Fibroblast of skin of right biceps (primary cell): ENCODE measurements at places on chromosomes 1 and 21.
A peak's percentile ranks its signal among the peaks of the same experiment; 100 is the strongest.

DNA sequence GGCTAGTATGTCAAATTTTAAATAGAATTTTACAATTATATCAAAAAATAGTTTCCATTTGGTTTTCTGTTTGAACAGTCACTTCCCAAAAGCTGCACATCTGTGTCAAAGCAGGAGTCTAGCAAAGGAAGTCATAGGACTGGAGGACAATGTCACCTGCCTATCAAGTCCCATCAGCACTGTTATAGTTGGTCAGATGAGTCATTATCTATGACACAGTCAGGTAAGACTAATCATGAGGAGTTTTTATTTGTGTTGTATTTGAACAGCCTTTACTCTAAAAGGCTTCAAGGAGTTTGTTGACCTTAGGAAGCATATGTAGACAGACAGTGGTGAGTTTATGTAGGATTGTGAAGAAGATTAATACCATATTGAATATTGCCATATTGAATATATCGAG lies 74.2 kb upstream of the QSOX1 start:
- DNase-seq = no peak

- peak; percentile 75 for DNase-seq
These were observed 118.2 kb downstream of the RIPK4 start for GRCh38 chr21:41648591-41649031.

DNA sequence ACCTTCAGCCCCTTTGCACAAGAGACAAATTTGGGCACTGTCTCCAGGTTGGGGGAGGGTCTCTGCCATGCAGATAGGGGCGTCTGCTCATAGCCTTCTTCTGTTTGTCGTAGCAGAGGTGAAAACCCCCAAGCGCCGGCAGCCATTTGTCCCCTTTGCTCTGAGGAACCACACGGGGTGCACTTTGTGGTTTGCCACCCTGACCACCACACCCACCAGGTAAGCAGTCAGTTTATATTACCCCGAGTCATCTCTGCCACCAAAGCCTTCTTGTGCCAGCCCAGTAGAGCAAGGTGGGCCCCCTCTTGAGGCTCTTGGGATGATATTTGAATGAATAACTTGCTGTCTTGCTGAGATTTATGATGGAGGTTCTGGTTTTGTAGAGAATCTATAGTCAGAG lies 111.8 kb downstream of the VPS13D start:
- no peak for DNase-seq

- DNase-seq = no peak
These were observed 368.5 kb downstream of the RPS6KC1 start for GRCh38 chr1:213419401-213420030.

DNA sequence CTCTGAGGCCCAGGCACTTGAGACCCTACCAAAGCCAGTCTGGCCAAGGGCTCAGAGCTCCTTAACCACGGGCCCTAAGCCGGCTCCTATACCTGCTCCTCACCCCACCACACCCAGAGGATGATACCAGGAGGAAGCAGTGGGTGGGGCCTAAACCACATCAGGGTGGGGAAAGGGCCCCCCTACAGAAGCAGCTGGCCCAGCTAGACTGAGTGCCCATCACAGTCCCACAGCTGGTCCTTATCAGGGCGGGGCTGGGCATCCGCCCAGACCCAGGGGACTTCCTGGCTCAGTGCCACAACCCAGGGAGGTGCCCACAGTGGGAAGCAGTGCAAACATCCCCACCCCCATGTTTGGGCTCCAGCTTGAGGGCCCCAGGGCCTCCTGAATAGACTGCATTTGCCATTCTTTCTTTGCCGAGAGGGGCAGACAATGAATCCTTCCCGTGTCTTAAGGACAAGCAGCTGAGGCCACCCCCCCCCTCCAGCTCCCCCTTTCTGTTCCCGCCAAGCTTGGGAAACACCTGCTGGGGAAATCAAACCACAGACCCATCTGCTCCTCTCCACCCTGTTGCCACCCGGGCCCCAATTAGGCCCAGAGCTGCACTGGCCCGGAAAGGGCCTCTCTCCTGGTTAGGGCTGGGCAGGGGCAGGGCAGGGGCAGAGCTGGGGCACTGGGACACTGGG lies 6.2 kb downstream of the E2F2 start:
- no peak for DNase-seq

- DNase-seq = no peak
These were observed 13.4 kb upstream of the AGTRAP start for GRCh38 chr1:11722538-11722937.

GRCh38 chr1:85566890-85567289 lies 13.7 kb upstream of the CCN1 start:
- DNase-seq = no peak

DNA sequence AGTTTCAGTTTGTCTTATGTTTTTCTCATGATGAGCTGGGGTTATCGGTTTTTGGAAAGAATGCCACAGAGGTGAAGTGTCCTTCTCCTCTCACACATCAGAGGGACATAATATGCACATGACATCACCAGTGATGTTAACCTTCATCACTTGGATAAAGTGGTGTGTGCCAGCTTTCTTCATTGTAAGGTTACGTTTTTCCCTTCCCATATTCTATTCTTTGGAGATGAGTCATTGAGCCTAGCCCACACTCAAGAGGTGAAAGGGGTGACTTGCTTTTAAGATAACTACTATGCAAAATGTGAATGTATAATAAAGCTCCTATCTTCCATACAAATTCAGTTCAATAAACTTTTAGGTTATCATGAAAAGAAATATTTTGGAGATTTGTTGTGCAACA lies 36.7 kb upstream of the MAGI3 start:
- peak; percentile 3 for DNase-seq

GRCh38 chr1:159957824-159958268 lies 3.8 kb upstream of the SLAMF9 start:
- DNase-seq = no peak

- no peak for DNase-seq
These were observed 494 bp downstream of the APH1A start for GRCh38 chr1:150268340-150268704.

GRCh38 chr21:42505090-42505726 lies 8.4 kb upstream of the SLC37A1 start:
- DNase-seq = no peak

GRCh38 chr21:16082038-16082816 lies 352.4 kb downstream of the USP25 start:
- peak; percentile 34 for DNase-seq

DNA sequence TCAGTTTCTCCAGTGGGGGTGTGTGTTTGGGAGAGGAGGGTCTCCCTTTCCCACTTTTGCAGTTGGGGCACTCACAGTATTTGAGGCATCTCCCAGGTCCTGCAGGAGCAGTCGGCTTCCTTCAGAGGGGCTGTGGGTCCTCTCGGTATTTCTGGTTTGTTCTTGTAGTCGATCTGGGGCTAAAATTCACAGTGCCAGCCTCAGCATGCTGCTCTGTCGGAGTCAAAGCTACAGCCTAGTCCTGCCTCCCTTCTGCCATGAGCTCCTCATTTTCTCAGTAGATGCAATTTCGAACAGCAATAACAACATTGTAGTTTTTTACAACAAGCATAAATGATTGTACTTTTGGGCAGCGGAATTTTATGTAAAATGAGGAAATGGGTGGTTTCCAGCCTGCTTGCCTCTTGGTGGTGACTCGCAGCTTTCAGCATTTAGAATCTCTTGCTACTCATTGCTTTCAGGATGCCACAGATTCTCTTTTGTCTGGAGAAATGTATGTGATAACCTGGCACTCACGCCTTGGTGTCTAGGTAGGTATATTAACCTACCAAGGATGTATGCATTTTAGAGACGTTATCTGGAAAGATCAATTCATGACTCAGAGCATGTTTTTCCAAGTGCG lies 82.4 kb upstream of the C21orf91 start:
- peak; percentile 39 for DNase-seq

DNA sequence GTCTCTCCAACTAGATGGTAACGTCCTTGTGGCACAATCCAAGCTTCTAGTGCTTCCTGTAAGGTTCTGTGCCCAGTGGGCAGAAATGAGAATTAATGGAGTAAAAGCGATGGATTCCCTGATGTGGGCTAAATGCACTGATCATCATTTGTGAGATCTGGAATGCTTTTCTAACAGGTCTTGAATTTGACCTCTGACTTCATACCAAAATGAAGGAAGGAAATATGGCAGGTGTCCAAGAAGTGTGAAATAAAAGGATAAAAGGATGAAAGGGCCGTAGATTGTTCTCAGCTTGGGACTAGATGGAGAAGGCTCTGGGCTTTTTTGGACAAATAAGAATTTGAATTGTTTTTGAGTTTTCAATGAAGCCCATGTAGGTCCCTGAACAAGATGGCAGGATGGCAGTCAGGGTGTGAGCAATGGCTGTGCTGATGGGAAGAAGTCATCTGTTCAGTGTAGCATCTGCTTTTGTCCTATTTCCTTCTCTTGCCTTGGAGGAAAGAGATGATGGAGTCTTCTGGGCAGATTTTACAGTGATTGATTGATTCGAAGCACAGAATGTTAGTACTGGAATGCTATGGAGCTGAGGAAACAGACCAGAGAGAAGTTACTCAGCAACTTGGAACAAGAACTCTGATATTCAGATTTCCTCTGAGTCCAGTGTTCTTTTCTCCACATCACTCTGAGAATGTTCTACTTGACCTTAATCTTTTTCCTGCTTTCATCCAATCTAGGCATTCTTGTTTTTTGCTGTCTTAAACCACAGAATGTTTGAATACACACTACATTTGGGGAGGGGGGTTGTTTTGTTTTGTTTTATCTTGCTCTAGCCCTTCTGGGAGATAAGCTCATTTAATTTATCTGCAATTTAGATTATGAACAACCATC lies 286.0 kb downstream of the HLX start:
- DNase-seq = peak; percentile 56

DNA sequence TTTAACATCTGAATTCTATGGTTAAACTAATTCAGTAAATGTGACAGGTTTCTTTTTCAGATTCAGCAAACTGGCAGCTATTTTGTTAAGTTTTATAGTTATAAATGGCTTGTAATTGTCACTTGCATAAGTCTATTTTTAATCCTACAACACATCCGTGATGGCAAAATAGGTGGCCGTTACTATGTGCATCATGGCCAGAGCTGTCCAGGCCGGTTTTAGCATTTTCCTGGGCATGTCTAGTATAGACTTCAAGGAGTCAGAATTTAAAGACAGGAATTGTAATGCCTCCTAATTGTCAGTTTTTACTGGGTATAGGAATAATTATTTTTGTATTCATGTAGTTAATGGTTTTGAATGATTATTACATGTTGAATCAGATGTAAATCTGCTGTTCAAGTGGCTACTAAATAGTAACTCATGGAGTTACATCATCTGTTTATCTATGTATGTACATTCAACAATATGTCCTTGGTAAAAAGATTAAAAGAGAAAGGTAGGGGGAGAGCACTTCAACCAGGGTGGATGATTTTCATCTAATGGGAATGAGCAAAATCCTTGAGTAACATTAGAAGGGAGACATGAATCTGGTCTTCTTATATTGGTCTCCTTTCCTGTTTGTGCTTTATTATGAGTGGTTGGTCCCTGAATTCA lies 3.2 kb upstream of the B3GALT2 start:
- DNase-seq = no peak

GRCh38 chr1:70554341-70554740 lies 143.3 kb downstream of the CTH start:
- DNase-seq = peak; percentile 8

GRCh38 chr1:55310505-55310971 lies 95.4 kb upstream of the USP24 start:
- DNase-seq = peak; percentile 99

DNA sequence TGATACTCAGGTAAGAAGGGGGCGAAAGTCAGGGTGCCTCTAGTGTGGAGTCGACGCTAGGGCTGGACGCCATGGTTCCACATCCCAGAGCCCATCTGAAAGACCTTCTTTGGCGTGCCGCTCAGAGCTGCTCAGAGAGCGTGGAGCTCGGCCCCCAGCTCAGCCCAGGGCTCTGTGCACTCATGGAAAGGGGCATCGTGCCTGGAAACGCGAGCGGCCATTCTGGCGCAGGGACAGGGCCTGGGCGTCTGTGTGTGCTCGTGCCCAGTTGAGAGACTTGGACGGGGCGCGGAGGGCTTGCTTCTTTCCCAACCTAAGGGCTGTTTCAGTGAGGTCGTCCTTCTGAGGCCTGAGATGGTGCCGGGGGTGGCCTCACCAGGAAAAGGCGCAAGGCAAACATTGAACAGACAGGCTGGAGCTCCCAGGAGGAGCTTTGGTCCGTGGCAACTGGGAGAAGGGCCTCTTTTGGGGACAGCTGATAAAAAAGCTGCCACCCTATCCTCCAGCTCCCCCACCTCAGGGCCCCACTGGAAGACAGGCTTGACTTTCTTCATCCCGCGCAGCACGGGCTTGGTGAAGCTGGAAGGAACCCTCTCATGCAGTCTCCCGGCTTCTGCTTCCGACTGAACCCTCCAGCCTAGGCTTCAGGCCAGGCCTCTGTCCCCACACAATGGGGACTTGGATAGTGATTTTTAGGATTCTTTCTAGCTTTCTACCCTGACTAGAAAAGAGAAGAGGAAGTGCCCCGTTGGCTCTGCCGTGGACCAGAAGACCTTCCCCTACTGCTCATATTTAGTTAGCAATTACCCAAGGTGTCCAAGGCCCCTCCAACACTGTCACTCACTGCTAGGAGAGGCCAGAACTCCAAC lies 77.1 kb downstream of the CD58 start:
- DNase-seq = no peak

GRCh38 chr21:30758306-30758705 lies 3.1 kb upstream of the KRTAP21-1 start:
- DNase-seq = no peak

- DNase-seq = no peak
These were observed 19.8 kb upstream of the UBR4 start for GRCh38 chr1:19229828-19230325.

- DNase-seq = no peak
These were observed 7.0 kb downstream of the KRTAP10-8 start for GRCh38 chr21:44618909-44619308.

DNA sequence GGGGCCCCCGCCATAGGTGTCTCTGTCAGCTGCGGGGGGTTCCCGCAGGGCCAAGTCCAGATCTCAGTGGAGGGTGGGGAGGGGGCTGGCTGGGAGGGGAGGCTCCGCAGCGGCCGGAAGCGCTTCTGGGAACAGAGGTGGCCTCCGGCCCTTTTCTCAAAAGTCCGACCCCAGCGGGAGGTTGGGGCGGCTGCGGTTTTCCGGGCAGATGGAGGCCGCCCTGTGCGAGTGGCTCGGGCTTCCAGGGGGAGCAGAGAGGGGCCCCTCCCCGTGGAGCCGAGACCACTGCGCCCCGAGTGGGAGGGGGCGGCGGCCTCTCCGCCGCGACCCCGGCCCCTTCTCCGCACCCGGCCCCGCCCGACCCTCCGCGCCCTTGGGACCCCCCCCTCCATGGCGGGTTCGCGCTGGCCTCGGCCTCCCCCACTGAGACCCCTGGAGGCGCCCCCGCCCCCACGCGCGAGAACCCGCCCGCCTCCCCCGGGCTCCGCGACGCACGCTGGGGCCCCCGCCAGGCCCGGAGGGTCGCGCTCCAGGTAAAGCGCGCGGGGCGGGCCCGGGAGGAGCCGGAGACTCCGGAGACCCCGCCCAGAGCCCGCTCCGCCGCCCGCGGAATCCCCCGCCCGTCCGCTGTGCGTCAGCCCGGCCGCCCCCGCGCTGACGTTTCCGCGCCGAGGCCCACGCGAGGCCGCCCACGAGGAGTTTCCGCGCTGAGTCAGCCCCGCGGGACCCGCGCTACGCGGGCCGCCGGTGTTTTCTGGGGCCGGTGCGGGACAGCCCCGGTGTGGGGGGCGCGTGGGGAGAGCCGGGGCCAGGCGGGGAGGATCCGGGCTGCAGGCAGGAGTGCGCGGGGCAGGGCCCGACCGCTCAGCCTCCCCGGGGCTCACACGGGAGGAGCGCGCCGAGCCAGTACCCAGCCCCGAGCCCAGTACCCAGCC lies 5.2 kb downstream of the TNFRSF18 start:
- DNase-seq = peak; percentile 32
